ENCODE measurements at places on chromosomes 13 and 19.

DNA sequence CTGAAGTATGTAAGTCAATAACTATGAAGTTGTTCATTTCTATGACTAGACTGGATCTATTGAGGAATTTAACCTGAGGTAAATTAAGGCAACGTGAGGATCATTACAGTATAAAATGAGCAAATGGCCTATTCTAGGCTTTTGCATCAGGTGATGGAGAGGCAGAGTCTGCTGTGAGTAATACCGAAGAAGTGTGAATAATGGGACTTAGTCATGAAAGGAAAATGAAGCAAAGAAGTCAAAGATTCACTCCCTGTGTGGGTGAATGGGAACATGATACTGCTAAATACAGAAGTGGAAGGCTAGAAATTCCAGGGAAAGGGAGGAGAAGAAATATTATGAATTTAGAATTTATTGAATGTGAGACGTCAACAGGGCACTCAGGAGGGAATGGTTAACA lies 774.1 kb downstream of the LIG4 start:
- DNase-seq, result no peak

GRCh38 chr13:103615771-103616170 lies 549.6 kb upstream of the SLC10A2 start:
- no peak for DNase-seq

- DNase-seq, result no peak
Measured at GRCh38 chr19:55482156-55482961, 2.6 kb upstream of the NAT14 start.

DNA sequence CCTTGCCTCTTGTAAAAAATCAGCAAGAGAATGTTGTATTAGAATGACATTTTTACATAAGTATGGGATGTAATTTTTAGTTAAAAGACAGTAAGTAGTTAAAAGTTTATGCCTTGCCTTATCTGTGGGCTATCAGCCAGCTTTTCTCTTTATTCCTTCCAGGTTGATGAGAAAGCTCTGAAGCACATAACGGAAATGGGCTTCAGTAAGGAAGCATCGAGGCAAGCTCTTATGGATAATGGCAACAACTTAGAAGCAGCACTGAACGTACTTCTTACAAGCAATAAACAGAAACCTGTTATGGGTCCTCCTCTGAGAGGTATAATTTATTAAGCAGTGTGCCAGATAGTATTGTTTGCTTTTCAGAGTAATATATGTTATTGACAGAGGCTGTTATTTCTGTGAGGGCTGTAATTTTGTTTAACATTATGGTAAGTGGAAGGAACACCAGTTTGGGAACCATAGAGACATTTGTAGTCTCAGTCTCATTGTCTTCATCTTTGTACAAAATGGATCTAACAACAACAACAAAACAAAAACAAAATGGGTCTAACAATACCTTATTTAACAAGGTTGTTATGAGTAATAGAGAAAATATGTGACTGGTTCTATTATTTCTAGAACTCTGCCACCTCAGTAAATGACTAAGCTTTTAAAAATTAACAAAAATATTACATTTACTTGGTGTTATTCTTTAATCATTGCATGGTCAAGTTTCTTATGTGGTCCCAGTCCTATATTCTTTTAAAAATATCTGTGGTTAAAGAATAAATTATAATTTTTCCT lies 112.8 kb downstream of the TDRD3 start:
- DNase-seq, result no peak

GRCh38 chr13:106183410-106184065 lies 351.9 kb downstream of the EFNB2 start:
- no peak for DNase-seq

Data from fibroblast of skin of left quadriceps (primary cell).